Activated CD8-positive, alpha-beta T cell treated with anti-CD3 and anti-CD28 coated beads, Interleukin-2, amount 10 ng/mL, durations not matched to agents 7 days and 5 days (primary cell): ENCODE measurements at places on chromosomes 7 and 10.

DNA sequence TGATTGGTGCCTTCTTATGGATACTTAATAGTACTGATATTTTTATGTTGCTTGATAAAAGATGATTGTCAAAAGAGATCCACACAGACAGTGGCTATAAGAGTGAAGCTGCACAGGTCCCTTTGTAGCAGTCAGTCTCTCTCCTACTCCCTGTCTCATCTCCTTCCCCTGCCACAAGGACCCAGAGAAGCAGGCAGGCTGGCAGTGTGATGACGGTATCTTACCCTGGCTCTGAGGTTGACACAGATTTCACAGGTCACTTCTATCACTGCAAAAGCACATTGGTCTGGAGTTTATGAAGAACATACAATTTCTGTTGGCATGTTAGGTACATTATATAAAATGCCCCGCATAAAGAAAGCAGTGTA, 64.4 kb upstream of the AHR start:
- peak; percentile 52 for DNase-seq

GRCh38 chr10:115091161-115091560, 2.0 kb upstream of the ATRNL1 start:
- no peak for DNase-seq

DNA sequence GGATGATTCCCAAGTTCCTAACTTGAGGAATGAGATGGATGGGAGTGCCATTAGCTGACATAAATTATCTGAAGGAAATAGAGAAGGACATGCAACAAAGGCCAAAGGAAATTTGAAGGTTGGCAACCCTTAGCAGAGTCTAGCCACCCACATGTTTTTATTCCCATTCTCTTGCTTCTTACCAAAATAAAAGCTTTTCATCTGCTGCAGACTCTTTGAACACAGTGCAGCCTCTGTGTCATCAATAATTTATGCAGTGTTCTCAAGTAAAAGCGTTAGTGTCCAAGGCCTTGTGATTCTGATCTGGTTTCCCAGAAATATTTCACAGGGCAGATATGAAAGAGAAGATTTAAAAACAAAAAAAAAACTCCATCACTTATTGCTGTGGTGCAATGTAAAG, 98.5 kb downstream of the ST7 start:
- no peak for DNase-seq

DNA sequence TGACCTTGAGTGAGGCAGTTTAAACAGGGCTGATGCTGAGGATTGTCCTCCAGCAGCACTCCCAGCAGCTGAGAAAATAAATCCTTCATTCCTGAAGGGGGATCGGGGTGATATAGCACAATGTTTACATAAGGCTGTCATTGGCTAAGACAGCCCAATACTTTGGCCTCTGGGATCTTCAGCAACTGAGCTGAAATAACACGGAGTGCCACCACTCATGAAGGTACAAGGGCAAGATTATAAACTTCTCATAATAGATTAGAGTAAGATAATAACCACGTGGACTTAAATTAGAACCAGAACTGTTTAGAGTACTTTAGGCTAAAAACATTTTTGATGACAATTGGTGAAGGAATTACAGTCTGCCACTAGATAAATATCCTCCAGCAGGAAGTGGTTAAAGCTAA, 70.0 kb upstream of the PAPSS2 start:
- DNase-seq, result no peak

DNA sequence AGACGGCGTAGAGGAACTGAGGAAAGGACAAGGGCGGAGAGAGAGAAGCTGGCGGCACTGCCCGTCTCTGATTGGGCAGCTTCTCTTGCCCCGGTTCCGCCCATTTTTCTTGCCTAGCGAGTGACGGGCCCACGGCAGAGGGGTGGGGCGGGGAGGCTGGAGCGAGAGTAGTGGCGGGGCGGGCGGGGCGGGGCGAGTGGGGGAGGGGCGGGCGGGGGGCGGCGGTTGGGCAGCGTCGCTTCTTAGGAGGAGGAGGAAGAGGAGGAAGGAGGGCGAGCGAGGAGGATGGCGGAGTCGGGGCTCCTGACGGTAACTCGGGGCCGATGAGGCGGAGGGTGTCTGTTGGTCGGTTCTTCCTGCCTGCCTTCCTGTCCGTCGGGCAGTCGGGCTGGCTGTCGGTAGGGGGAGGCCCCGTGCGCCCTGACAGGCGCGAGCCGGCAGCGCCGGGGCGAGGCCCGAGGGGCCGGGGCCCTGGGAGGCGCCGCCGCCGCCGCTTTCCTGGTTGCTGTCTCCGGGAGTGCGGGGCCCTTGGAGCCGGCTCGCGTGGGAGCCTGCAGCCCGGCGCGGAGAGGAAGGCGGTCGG, at the start of gene SHOC2:
Gene SHOC2 (plus strand): TSS at position 256 of the 583 bp plus-strand sequence. CDS start 44,755 bp downstream, outside the sequence.
- peak; percentile 99 for DNase-seq
